ENCODE measurements at places on chromosomes 7 and 10.

- DNase-seq, result no peak
Measured at GRCh38 chr7:69534461-69535041, 63.7 kb upstream of the AUTS2 start.

- no peak for DNase-seq
Measured at GRCh38 chr7:66245008-66245407, 39.9 kb downstream of the TPST1 start.

- DNase-seq, result no peak
Measured at GRCh38 chr7:101714097-101714496, 85.0 kb upstream of the MYL10 start.

DNA sequence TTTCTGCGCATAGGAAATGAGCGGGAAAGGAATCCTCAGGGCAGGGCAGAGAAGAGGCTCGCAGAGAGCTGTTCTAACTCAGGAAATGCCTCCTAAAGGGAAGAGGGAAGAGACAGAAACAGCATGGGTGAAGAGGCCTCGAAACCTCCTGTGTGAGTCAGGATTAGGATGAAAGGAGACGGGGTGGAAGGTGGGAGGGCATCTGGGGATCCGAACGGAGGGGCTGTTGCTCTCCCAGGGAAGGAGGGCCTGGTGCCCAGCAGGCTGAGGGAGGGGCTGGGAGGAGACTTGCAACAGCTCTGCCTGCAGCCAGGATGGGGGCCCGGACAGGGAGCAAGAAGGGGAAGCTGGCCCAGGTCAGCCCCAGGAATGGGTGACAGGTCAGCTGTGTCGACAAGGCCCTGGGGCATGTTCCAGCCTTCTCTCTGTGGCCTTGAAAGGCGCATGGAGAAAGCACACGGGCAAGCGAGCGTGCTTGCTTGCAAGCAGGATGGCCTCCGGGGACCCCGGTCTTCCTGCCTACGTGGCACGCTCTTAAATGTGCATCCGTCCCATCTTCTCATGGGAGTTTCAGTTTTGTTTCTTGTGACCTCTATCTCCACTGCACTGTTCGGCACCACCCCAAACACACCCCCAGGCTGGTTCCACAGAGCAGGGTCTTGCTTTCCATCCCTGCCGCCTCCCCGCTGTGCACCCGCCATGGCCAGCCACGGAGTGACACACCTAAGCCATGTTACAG is 63.5 kb downstream of the HIPK2 start:
- DNase-seq, result no peak

GRCh38 chr7:95609277-95609971 is 13.1 kb upstream of the PDK4 start:
- DNase-seq, result no peak

- no peak for DNase-seq
Measured at GRCh38 chr7:44665531-44666213, 59.2 kb downstream of the OGDH start.

- DNase-seq, result peak; percentile 42
Measured at GRCh38 chr10:29517352-29517923, 117.3 kb downstream of the SVIL start.

Measured in HEK293T (cell line).